ENCODE measurements at places on chromosomes 7 and 10.

DNA sequence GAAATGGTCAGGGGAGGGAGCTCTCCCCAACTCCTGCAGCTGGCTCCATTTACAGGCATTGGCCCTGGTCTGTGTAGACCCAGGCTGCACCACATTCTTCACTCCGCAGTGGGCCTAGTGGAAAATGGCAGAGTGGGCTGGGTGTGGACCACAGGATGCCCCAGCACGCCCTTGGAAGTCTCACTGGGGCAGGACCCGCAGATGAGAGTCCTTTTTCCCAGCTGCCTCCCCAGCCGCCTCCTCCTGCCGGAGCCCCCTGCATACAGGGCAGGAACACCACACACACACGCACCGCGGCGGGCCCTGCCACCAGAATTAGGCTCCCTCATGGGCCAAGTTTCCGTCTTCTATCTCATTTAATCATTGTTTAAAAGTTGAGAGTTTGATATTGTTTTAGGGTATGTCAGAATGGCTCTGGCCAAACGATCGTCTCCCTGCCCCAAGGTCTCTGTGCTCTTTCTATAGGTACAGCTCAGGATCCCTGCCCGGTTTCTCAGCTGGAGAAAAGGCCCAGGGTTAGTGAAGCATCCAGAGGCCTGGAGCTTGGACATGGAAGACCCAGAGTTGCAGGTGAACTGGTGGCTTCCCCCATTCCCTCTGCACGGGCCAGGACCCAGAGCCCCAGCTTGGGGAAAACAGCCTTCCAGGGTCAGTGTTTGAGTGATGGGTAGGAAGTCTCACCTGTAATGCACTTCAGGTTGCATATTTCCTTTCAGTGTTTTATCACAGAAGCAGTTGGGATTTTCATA is 42.0 kb downstream of the ZNF467 start:
- no peak for DNase-seq

GRCh38 chr10:133358162-133358924 is 524 bp upstream of the FUOM start:
- DNase-seq: no peak

GRCh38 chr10:80471001-80471400 is 16.9 kb downstream of the TSPAN14 start:
- DNase-seq: no peak

GRCh38 chr7:152579070-152579469 is 96.9 kb downstream of the XRCC2 start:
- no peak for DNase-seq

GRCh38 chr7:107691716-107692115 is 31.1 kb downstream of the SLC26A4 start:
- no peak for DNase-seq

DNA sequence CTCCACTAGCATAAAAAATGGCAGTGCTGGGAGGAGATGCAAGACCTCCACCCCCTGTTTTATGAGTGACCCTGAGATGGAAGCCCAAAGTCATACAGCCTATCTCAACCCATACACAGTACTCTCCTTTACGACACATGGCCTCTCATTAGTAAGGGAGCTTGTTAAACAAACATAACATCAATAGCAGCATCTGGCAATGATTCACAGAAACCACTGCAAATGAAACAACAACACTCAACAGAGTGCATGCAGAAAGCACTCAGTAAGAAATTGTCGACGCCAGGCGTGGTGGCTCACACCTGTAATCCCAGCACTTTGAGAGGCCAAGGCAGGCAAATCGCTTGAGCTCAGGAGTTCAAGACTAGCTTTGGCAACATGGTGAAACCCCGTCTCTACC is 27.5 kb upstream of the FIGNL1 start:
- no peak for DNase-seq

DNA sequence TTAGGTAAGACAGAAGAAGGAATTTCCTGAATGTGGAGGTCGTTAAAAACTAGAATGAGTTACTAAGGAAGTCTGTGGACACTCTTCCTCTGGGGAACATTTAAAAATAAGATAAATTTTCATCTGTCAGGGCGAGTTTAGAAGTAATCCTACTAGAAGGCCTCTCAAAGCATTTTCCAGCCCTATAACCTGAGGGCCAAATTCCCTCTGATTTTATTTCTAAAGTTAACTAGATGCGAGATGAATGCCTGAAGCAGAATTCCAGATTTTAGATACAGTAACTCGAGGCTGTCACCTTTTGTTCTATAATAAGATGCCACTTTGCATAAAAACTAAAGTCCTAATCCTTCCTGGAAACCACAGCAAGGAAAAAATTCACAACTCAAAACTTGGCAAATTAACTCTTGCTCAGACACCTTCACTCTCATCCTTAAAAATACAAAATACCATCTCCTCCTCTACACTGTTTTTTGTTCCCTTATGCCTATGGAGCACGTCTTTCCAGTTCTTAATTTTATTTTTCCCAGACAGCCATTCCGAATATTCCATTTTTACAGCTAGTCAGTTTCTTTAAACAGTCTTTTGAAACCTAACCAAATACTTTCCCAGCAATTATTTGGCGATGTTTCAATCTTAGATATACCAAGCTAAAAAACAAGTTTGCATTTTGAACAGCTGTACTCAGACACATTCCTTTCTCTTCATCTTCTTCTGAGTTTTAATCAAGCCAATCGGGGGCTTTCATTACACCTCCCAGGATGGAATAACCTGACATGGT is 420.7 kb upstream of the NFE2L3 start:
- DNase-seq: no peak

DNA sequence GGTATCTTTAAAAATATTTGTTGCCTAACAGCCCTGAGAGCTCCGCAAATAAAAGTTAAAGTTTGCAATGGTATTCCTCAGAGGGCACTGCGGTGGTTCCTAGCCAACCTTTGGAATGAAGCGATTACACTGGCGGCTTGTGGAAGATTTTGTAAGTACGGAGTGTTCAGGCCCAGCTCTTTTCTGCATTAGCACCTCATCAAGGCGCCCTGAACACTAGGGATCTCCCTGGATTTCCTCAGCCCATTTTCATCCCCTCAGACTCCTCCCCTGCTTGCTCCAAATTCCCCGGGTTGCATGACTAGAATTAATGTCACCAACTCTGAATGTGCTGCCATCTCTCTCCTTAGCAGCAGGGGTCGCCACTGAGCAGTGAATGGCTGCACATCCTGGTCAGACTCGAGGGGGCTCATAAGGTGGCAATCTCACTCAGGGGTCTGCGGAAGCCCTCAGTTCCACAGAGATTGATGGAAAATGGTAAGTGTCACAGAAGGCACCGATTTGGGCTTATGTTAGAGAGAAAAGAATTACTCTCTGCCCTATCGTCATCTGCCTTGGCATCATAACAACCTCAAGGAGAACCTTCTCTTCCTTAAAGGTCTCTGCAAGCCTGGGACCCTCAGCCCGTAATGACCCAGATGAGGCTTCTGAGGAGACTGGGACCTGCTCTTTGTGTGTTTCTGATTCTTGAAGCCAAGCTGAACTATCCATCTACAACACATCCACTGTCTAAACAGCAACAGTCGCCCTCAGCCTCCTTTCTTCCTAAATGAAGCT is 262.8 kb upstream of the AOAH start:
- peak; percentile 60 for DNase-seq

DNA sequence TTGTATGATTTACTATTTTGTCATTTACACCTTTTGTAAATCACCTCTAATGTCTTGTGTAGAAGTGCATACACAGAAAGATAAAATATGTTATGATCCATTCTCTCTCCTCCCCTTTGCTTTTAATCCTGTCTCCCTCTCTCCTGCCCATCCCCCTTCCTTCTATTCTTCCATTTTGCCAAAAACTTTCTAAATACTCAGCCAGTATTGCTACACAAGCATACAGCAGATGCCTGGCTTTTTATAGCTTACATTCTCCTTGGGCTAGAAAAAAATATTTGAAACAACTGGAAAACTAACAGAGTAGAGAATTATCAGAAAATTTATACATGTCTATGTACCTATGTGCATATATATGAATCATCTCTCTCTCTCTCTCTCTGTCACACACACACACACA is 308.7 kb upstream of the BMPER start:
- no peak for DNase-seq

- DNase-seq: no peak
These were observed 2.6 kb upstream of the CYP26A1 start for GRCh38 chr10:93071177-93071472.

DNA sequence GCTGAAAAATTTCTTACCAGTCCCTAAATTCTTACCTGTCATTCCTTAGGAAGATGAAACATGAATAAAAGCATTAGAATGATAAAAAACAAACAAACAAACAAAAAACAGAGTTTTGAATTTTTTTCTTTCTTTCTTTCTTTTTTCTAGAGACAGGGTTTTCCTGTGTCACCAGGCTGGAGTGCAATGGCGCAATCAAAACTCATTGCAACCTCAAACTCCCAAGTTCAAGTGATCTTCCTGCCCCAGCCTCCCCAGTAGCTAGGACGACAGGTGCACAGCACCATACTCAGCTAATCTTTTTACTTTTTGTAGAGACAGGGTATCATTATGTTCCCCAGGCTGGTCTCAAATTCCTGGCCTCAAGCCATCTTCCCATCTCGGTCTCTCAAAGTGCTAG is 26.5 kb downstream of the NT5C2 start:
- DNase-seq: no peak

DNA sequence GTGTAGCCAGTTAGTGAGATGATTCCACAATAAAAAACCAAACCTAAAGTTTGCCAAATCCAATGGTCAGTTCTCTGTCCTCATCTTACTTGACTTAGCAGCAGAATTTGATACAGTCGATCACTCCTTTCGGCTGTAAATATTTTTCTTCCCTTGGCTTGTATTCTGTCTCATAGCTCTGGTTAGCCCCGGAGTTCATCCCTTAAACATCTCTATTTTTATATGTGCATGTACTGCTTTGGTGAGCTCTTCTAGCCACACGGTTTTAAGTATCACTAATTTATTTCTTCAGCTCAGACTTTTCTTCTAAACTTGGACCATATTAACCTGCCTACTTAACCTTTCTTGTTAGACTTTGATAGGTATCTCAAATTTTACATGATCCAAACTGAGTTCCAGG is 17.8 kb upstream of the ASB15 start:
- no peak for DNase-seq

DNA sequence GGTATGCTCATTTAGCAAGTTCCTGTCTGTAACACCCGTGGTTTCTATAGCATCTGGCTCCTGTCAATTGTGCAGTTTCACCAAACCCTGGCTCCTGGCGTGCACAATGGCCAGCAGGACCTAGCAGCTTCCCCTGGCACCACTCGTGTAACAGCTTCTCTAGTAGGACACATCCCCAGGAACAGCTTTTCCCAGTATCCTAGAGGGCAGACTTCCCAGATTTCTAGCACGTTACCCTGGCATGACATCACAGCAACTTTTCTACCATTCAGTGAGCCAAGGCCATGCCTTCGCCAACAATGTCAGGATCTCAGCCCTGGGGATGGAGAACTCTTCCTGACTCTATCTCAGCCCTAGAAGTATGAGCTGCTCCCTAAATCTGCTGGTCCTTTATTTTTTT is 6.5 kb downstream of the YME1L1 start:
- no peak for DNase-seq

- no peak for DNase-seq
These were observed 3.4 kb downstream of the GNAT3 start for GRCh38 chr7:80508440-80508839.

DNA sequence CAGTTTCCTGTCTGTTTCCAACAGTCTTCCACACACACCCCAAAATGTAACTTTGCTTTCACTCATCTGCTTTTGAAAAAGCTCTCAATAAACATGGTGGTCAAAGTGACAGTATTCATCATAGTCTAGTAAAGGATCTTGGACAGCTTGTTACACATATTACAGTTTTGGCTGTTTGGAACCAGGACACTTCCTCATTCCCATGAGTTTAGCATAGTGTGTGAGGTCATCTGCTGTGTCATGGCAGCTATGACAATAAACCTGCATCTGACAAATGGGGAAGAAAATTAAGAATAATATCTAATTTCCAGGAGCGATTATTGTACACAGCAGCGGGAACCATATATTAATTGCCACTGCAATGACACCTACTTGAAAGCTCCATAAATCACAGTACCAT is 184.3 kb upstream of the SLC26A5 start:
- DNase-seq: no peak

DNA sequence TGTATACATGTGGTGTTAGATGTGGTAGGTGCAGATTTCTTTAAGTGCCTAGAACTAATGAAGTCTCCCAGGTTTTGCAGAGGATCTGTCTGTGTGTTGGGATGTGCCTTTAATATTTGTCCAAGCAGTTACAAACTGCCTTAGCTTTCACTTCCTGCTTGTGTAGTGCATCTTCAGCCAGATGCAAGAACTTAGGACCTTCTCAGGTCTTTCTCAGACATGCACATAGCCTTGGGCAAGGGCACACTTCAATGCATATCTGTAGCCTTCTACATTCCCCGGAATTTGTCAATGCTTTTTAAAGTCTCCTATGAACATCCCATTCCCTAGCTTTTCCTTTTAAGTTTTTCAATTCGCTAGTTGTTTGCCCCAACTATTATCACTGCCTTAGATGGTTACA is 47.2 kb upstream of the SLC39A12 start:
- DNase-seq: no peak

- no peak for DNase-seq
These were observed 445.1 kb upstream of the ZMIZ1 start for GRCh38 chr10:78623578-78624215.

DNA sequence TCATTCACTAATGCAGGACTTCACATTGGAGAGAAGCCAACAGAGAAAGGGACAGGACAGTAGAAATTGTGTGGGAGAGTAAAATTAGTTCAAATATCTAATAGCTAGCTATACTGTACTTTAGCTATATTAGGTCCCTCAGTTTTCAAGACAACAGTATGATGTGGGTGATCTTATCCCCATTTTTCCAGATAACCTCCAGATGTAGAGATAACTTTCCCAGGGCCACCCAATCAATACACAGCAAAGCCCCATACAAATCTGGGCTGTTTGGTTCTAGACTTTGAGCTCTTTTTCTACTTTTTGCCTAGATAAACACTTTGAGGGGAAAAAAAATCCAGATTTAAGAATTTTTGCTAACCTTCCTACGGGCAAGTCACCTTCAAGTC is 482 bp upstream of the CLDN12 start:
- DNase-seq: no peak

GRCh38 chr10:50528206-50528605 is 95.5 kb downstream of the SGMS1 start:
- no peak for DNase-seq

DNA sequence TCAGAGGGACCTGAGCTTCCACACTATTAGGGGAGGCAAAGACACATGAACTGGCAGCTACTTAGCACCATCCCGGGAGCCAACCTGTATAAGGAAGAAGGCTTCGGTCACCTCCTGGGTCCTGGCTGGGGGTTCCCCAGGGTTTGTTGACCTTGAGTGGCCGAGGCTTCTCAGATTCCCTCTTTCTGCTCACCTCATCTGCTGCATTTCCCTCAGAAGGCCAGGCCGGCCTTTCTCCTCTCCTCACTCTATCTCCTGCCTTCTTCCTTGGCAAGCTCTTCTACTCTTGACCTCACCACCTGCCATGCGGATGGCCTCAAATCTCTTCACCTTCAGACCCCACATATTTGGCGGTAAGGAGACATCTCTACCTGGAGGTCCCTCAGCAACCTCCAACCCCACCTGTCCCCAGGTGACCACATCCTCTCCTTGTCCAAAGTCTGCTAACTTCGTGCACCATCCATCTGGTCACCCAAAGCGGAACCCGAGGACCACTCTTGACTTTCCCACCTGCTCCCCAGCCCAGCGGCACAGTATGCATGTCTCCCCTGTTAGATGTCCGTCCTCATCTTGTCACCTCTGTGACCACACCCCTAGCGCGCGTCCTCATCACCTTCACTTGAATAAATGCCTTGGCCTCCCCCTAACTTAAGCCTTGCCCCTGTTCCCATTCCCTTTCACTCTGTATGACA is 133.8 kb upstream of the UNC5B start:
- no peak for DNase-seq

Data from CD4-positive, alpha-beta T cell treated with Interleukin-17A for 1 hour (primary cell).